Activated T-cell treated with anti-CD3 and anti-CD28 coated beads, Interleukin-2, amount 50 U/mL, for 24 hours (primary cell): ENCODE measurements at places on chromosomes 1 and 21.

- no peak for DNase-seq
These were observed 12.7 kb downstream of the DRAXIN start for GRCh38 chr1:11704194-11704529.

DNA sequence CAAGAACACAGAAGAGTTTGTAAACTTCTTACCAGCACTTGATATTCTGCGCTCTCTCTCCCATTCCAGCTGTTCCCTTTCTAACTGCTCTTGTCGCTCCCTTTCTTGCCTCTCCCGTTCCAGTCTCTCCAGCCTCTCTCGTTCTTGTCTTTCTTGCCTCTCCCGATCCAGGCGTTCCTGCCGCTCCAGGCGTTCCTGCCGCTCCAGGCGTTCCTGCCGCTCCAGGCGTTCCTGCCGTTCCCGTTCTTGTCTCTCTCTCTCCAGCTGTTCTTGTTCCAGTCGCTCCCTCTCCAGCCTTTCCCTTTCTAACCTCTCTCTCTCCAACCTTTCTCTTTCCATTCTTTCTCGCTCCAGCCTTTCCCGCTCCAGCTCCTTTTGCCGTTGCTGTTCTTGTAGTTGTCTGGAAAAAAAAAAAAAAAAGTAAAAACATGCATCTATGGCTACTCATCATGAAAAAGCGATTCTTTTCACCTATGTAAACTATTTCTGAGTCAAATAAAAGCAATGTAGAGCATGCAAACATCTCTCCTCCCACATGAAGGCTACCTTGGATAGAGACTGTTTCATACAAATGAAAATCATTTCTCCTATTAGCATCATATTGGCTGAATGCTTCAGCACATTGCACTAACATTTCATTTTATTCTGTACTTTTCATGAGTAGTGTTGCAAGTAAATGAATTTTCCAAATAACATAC, 91.5 kb upstream of the LBR start:
- no peak for DNase-seq

DNA sequence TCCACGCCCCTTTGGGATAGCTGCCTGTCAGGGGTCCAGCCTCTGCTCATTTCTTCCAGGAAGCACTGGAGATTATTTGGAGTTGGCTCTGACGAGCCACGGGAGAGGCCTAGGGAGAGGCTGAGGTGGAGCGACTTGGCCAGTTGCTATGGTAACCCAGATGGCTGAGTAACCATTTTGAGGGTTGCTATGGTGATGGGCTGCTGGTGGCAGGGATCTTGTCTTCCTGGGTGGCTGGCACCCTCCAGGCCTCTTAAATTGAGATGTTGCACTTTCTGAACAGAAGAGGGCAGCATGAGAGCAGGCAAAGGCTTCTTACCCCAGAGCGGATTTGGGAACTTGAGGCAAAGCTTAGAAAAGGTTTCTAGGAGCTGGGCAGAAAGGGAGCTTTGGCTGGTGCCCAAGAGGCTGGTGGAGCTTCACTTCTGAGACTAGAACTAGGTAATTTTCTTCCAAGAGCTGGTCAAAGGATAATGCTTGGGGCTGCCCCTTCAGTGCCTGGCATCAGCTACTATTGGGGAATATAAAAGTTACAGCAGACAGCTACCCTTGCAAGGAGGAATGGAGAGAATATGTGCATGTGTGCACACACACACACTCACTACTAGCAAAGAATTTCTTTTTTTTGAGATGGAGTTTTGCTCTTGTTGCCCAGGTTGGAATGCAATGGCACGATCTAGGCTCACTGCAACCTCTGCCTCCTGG, 72.5 kb downstream of the NDUFS5 start:
- peak; percentile 70 for DNase-seq

DNA sequence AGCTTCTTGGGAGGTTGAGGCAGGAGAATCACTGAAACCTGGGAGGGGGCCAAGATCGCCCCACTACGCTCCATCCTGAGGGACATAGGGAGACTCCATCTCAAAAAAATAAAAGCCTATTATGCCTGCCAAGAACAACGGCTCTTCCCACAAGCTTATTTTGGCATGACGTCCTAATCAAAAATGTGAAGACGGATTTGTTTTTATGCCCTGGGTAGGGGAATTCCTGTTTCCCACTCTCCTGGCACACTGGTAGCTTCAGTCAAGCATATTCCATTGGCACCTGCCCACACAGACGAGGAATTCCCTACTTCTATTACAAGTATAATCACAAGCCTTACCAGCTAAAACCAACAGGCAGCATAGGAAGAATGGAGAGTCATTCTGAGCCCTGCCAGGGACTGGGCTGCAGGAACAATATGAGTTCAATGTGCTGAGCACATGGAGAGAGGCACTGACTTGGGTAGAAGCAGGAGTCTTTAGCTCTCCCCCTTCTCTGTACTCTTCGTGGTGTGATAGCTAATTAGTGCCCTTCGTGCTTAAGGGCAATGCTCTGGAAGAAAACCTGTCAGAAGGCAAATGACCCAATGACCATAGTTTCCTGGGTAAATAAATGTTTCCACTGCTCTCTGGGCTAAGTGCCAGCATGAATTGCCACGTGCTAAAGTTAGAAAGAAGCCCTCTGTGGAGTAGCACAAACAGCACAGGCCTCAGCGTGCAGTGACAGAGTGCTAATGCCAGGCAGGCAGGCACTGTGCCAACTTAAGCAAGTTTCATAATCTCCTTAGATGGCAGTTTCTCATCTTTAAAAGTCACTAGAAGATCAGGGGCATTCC, 16.8 kb downstream of the TNFSF4 start:
- no peak for DNase-seq

GRCh38 chr1:19974822-19975416, 4.5 kb downstream of the PLA2G2A start:
- peak; percentile 33 for DNase-seq

- no peak for DNase-seq
These were observed 259.4 kb downstream of the BACH1 start for GRCh38 chr21:29557931-29558725.

- no peak for DNase-seq
These were observed 14.5 kb upstream of the TARS2 start for GRCh38 chr1:150472601-150473200.

- no peak for DNase-seq
These were observed 192.9 kb downstream of the RHOU start for GRCh38 chr1:228927946-228928898.

DNA sequence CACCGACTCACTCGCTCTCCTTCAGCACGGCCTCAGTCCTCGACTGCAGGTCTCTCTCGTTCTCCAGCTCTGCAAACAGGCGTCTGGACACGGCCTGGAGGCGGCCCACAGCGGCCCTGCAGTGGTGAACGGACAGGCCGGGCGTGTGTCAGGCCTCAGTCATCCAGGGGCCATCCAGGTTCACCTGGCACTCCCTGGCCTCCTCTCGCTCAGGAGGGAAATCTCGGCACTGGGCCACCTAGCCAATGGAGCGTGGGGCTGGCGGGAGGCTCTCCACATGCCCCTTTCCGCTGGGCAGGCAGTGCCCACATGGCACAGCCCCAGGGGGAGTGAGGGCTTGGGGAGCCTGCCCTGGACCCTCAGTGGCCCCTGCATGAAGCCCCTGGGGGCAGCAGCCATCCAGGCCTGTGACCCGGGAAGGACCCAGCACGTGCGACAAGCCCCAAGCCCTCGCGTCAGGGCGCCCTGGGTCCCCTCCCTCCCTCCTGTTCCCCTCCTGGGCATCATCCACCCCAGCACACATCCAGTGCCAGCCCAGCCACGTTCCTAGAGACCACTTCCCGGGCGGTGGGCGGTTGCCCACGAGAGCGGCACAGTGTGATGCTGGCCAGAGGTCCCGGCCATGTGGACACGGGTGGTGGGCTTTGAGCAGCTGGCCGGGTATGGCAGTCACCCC, 18.1 kb downstream of the CFAP74 start:
- no peak for DNase-seq

DNA sequence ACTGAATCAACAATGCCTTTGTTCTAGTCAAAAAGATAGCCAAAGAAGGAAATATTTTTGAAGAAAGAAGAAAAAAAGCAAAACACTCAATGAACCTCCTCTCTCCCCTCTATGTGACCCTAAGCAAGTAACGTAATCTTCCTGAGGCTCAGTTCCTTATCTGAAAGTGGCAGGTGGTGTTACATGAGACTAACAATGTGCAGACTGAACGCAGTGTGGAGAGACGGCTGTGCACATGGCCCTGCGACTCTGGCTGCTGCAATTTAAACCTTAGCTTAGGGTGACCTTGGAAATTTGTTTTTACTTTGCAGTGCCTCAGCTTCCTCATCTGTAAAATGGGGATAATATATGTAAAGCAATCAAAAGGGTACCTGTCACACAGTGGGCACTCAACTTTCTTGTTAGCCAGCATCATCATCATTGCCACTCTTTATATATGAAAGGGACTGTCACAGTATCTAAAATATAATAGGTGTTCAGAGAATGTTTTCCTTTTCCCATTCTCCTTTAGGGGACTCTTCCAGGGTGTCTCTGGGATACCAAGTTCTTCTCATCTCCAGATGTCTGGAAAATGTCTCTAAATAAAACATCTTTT, 100.1 kb upstream of the JUN start:
- no peak for DNase-seq

DNA sequence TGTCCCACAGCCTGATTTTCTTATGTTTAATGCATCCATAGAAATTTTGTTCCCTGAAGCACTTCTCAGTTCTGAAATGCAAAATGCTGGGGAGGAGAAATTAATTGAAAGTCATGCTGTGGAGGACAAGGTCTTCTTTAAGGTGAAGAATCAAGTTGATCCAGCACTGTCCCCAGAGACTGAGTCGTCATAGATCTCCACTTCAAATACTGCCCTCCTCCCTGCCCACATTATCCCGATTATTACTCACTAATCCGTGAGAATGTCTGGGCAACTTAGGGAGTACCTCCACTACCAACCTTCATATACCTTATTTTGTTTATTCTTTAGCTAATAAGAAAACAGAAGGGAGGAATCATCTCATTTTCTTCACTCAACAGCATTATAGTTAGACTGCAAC, 70.0 kb upstream of the FMN2 start:
- no peak for DNase-seq

- DNase-seq = no peak
These were observed 15.1 kb downstream of the PTPRU start for GRCh38 chr1:29251164-29252124.

DNA sequence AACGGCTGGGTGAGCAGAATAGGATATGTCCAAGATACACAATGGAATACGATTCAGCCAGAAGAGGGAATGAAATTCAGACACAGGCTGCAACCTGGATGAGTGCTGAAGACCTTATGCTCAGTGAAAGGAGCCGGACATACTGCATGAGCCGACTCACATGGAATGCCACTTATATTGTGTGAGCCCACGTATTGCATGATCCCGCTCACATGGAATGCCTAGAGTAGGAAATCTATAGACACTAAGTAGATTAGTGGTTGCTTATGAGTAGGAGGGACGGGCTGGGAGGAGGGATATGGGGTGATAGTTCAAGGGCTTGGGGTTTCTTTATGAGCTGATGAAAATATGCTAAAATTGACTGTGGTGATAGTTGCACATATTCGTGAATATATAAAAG, 26.8 kb downstream of the TMPRSS2 start:
- no peak for DNase-seq

- DNase-seq = no peak
These were observed 50.2 kb upstream of the LHX8 start for GRCh38 chr1:75083848-75084514.

DNA sequence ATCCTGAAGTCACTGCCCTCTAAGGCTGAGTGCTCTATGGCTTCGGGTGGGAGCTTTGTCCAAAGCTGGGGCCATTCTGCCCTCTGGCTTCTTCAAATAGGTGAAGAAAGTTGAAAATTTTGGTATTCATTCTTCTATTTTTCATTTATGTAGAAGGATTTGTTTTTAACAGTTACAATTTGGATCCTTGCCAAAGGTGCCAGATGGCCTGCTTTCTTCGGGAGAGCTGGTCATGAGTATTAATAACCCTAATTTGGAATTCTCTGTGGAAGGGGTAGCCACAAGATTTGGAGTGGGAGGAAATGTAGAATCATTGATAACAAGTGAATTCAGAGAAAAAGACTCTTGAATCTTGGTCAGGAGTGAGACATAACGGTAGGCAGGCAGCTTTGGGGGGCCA, 370.4 kb upstream of the ST6GALNAC5 start:
- DNase-seq = no peak

GRCh38 chr21:45979651-45980050, 1.9 kb upstream of the COL6A1 start:
- DNase-seq = peak; percentile 30

DNA sequence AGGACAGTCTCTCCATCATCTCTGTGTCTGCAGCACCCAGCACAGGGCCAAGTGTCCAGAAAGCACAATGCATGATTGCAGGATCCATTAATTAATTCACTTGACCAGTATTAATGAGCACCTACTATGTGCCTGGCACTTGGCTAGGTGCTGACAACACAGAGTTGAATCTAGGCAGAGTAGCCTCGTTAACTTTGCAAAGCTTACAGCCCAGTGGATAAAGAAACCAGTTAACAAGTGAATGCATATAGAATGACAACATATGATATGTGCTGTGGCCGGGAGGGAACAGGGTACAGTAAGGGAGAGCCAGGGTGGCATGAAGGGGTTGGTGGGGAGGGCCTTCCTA, 10.9 kb downstream of the SLC1A7 start:
- DNase-seq = no peak

- DNase-seq = no peak
These were observed 213.0 kb upstream of the VAMP3 start for GRCh38 chr1:7558041-7558461.

DNA sequence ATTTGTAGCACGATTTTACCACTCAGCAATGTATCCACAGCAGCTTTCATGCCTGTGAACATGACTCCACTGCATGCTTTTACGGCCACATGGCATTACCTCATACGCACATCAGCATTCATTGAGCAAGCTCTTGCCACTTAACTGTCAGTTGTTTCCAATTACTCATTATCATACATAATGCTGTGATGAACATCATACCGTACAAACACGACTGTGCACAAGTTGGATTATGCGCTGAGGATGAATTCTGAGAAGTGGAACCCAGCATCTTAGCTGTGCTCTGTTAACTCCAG, 9.6 kb downstream of the UMODL1 start:
- no peak for DNase-seq

GRCh38 chr1:209873067-209873799, 45.5 kb downstream of the UTP25 start:
- no peak for DNase-seq

GRCh38 chr21:28142697-28143096, 850.0 kb downstream of the LTN1 start:
- no peak for DNase-seq

GRCh38 chr1:106688446-106688845, 368.0 kb upstream of the PRMT6 start:
- DNase-seq = no peak

- DNase-seq = no peak
These were observed 15.7 kb downstream of the AVPR1B start for GRCh38 chr1:206101351-206102045.

- DNase-seq = no peak
These were observed 598.2 kb downstream of the LMO4 start for GRCh38 chr1:87926921-87927320.

GRCh38 chr1:160954158-160955104, at the start of gene ITLN2:
Gene ITLN2, minus strand, starts transcription at chr1:160954809. Its CDS starts 68 bp downstream, at chr1:160954741.
- peak; percentile 59 for DNase-seq

DNA sequence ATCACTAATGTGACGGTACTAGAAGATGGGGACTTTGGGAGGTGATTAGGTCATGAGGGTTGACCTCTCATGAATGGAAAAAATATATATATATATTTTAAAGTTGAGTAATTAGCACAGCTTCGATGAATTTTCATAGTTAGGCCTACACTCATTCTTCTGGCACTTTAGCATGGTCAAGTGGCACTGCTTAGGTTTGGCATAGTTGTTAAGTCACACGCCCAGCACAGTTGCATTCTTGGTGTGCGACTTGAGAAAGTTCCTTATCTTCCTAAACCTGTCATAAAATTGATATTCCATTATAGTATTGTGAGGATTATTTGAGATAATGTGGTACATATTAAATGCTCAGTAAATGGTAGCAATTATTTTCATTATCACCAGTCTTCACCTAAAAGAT, 47.7 kb downstream of the MAN1A2 start:
- no peak for DNase-seq
